ENCODE measurements at places on chromosomes 2 and 18.

GRCh38 chr2:85930129-85931124, 41.6 kb upstream of the ST3GAL5 start:
- DNase-seq = no peak

DNA sequence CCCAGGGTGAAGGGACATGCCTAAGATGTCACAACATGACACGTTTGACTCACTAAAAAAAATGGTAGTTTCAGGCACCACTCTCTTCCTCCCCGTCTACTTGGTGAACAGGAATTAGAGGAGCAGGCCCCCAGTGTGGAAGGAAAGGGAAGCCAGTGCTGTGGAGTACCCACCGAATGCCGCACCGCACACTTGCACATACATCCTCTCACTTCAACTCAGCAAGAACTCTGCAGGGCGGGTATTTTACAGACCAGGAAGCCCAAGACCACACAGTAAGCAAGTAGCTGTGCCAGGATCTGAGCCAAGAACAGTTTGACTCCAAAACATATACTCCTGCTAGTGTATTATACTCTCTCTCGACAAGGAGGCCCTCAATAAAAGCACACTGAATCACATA, 69.8 kb downstream of the BCL2 start:
- DNase-seq = no peak

GRCh38 chr2:61434314-61434713, 36.6 kb downstream of the USP34 start:
- no peak for DNase-seq

- no peak for DNase-seq
These were observed 33.9 kb downstream of the SOWAHC start for GRCh38 chr2:109648041-109648527.

DNA sequence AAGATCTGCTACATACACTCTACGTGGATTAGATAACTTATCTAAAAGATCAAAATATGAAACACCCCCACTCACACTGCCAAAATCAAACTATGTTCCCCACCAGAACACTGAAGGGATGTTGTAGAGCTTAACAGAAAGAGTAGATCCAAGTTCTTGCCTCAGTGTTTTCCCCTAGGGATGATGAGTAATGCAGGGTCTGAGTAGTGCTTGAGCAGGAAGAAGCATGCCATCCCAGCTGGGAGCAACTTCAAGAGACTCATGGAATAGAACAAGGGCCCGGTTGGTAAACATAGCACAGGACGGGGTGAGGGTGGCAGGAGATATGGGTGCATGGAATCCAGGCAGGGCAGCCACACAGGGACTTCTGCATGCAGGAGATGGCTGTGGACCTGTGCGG, 74.3 kb downstream of the SNTG2 start:
- no peak for DNase-seq

- no peak for DNase-seq
These were observed 5.8 kb upstream of the MAPRE3 start for GRCh38 chr2:26964446-26965130.

- no peak for DNase-seq
These were observed 444.8 kb upstream of the NRP2 start for GRCh38 chr2:205237524-205237923.

GRCh38 chr18:35183886-35184285, 56.9 kb upstream of the ZNF397 start:
- no peak for DNase-seq

DNA sequence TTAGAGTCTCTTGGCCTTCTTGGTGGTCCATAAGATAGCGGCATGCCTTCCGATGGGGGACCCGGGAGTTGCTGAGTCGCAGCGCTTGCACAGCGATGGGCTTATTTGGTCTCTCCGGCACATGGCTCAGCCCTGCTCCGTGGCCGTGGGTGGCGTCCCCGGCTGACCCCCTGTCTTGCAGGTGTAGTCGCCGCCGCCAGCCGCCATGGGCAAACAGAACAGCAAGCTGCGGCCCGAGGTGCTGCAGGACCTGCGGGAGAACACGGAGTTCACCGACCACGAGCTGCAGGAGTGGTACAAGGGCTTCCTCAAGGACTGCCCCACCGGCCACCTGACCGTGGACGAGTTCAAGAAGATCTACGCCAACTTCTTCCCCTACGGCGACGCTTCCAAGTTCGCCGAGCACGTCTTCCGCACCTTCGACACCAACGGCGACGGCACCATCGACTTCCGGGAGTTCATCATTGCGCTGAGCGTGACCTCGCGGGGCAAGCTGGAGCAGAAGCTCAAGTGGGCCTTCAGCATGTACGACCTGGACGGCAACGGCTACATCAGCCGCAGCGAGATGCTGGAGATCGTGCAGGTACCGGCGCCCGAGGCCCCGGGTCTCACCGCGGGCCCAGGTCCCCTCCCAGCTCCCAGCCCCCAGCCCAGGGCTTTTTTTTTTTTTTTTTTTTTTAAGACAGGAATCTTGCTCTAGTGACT, 28.4 kb downstream of the ODC1 start:
- no peak for DNase-seq

DNA sequence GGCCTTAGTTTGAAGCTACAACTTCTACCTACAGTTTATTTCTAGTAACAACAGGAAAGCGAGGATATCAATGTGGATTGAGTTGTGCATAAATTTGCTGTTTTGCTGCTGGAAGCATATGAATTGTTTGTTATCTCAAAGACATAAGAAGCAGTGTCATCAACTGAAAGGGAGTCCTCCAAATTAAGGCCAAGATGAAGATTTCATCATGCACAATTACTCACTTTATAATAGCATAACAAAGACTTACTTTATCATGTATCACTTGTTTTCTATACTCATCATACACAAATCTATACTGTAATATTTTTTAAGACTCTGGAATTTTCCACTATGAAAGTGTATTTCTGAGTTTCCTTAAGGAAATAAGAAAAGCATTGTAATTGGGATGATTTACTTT, 136.1 kb upstream of the FANCL start:
- no peak for DNase-seq

GRCh38 chr18:75496151-75496550, 68.6 kb upstream of the SMIM21 start:
- DNase-seq = no peak

All from stimulated activated CD8-positive, alpha-beta memory T cell treated with anti-CD3 and anti-CD28 coated beads, Interleukin-15, amount 100 ng/mL, for 1 hour (primary cell).